Placental epithelial cell (primary cell): ENCODE measurements at places on chromosomes 11 and 22. TPM values are rescaled to one million over a fixed set of nuclear protein-coding genes. Genes with fewer than 3 reads are reported as not detected.

The SLC16A8 gene
- total RNA-seq = 0.76 and 1.2 TPM in 2 replicates

The SEC14L6 gene
- not detected in 2 replicates for total RNA-seq

The HSPB2 gene
- total RNA-seq = 0.87 TPM in 1 of 2 replicates, not detected in the other

The AMPD3 gene
- 16.1 and 16.2 TPM in 2 replicates for total RNA-seq

The POTEH gene
- not detected in 2 replicates for total RNA-seq

The IGLL1 gene
- total RNA-seq = not detected in 2 replicates

The CBLIF gene
- not detected in 2 replicates for total RNA-seq

The ZNF408 gene
- total RNA-seq = 16.3 and 16.9 TPM in 2 replicates

The GUCY1A2 gene
- total RNA-seq = 11.4 and 13.3 TPM in 2 replicates

The SULT4A1 gene
- 0.11 and 0.39 TPM in 2 replicates for total RNA-seq

The OR56A4 gene
- total RNA-seq = not detected in 2 replicates

The MICAL2 gene
- 32.2 and 258 TPM in 2 replicates for total RNA-seq

The RPS19BP1 gene
- 38.1 and 39.1 TPM in 2 replicates for total RNA-seq

The TCF20 gene
- 26.7 and 37.1 TPM in 2 replicates for total RNA-seq

The SMARCB1 gene
- 70.7 and 109 TPM in 2 replicates for total RNA-seq

The OR5D14 gene
- not detected in 2 replicates for total RNA-seq
